ENCODE measurements at places on chromosomes 3 and 15. TPM values are rescaled to one million over a fixed set of nuclear protein-coding genes. Genes with fewer than 3 reads are reported as not detected.

The MST1R gene
- total RNA-seq = 1.7 TPM

- DNase-seq = no peak
These were observed 631.0 kb upstream of the GRM7 start for GRCh38 chr3:6229778-6230410.

DNA sequence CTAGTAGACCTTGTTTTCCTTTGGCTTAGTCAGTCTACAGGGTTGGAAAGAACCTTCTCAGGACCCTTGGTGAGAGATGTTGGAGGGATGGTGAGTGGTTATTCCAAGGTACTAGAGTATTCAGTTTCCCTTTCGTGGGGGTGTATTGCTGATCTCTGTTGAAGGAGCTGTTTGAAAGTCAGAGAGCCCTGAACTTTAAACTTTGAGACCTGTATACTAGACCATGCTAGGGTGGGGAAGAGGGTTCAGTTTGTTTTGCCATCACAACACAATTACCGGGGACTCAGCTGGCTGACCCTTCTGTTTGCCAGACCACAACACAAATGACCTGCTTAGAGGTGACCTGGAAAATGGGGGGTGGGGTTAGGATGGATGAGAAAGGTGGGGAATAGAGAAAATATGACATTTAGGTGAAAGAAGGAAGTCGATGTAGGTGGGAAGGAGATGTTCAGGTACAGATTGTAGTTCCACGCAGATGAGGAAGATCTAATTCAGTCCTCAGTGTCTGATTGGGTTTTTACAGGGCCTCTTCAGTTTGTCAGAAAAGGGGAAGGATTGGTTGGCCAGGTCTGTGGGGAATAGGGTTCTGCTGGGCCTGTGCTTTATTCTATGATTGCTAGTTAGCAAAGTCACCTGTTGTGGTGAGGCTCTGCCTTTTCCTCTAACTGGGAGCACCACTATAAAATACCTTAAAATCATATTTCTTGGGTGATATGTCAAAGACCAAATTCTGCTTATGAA lies 6.8 kb downstream of the UBE2E2 start:
- no peak for DNase-seq

The SLC6A1 gene
- 0.77 TPM for total RNA-seq

GRCh38 chr3:98954242-98954641 lies 52.7 kb upstream of the DCBLD2 start:
- no peak for DNase-seq

DNA sequence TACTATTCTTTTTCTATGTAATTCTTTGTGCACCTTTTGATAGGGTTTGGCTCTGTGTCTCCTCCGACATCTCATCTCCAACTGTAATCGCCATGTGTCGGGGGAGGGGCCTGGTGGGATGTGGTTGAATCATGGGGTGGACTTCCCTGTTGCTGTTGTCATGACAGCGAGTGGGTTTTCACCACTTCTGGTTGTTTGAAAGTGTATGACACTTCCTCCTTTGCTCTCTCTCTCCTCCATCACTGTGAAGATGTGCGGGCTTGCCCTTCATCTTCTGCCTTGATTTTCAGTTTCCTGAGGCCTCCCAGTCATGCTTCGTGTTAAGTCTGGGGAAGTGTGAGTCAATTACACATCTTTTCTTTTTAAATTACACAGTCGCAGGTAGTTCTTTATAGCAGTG lies 225.8 kb upstream of the DPPA4 start:
- no peak for DNase-seq

- no peak for DNase-seq
These were observed 2.2 kb upstream of the FES start for GRCh38 chr15:90881978-90882721.

DNA sequence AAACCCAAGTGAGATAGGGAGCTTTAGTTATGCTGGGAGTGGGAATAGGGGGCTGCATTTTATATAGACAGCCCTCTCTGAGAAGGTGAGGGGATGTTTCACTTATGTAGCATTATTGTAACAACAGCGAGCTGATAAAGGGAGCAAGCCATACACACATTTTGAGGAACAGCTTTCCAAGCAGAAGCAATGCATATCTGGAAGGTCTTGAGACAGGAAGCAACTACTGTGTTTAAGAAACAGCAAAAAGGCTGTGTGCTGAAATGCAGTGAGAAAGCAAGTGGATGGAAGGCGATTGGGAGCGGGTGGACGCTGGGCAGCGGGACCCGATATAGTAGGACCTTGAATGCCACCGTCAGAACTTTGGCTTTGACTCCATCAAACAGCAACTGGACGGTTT lies 155.9 kb upstream of the TBL1XR1 start:
- DNase-seq = no peak

GRCh38 chr15:25670025-25670554 lies 193.0 kb downstream of the ATP10A start:
- peak; percentile 69 for DNase-seq

Measured in left ventricle myocardium inferior (tissue), 1 donor.